Osteocyte (in vitro differentiated cells): ENCODE measurements at places on chromosomes 1 and 21. TPM values are rescaled to one million over a fixed set of nuclear protein-coding genes. Genes with fewer than 3 reads are reported as not detected.

PPIAL4G gene
- total RNA-seq, result not detected in 2 replicates

VWA1 gene
- 15.6 and 17.5 TPM in 2 replicates for total RNA-seq

ADGRB2 gene
- 8.2 and 8.4 TPM in 2 replicates for total RNA-seq

C4BPB gene
- not detected in 2 replicates for total RNA-seq

FBXO42 gene
- 22.2 and 22.8 TPM in 2 replicates for total RNA-seq

LRRIQ3 gene
- total RNA-seq, result 0.16 and 0.86 TPM in 2 replicates

PPFIA4 gene
- 0.63 and 1.4 TPM in 2 replicates for total RNA-seq

MIXL1 gene
- total RNA-seq, result 0.18 TPM in 1 of 2 replicates, not detected in the other

LCE2C gene
- total RNA-seq, result not detected in 2 replicates

NBPF4 gene
- total RNA-seq, result not detected in 2 replicates

VAMP4 gene
- 11.4 and 14.5 TPM in 2 replicates for total RNA-seq

BNIPL gene
- total RNA-seq, result 0.55 and 0.81 TPM in 2 replicates

OR2L13 gene
- not detected in 2 replicates for total RNA-seq

ADAMTS4 gene
- 1.2 TPM in 2 replicates for total RNA-seq

SYCP1 gene
- total RNA-seq, result not detected in 2 replicates

NHLH2 gene
- not detected in 2 replicates for total RNA-seq

WNT9A gene
- total RNA-seq, result 4.8 and 4.9 TPM in 2 replicates

VANGL2 gene
- 16.4 and 17.7 TPM in 2 replicates for total RNA-seq

OR2L2 gene
- 0.08 and 0.13 TPM in 2 replicates for total RNA-seq

CELA3A gene
- not detected in 2 replicates for total RNA-seq

HTR1D gene
- 1.2 and 1.6 TPM in 2 replicates for total RNA-seq

AMY2B gene
- total RNA-seq, result 8.2 and 10.0 TPM in 2 replicates

ASTN1 gene
- total RNA-seq, result not detected in 2 replicates

RSPO1 gene
- not detected in 2 replicates for total RNA-seq

TESK2 gene
- 2.7 and 4.1 TPM in 2 replicates for total RNA-seq

CLCN6 gene
- total RNA-seq, result 27.8 and 30.4 TPM in 2 replicates

CFHR5 gene
- not detected in 2 replicates for total RNA-seq

PADI3 gene
- total RNA-seq, result 0.39 and 0.73 TPM in 2 replicates

B3GALT5 gene
- not detected in 2 replicates for total RNA-seq

SPRR3 gene
- not detected in 2 replicates for total RNA-seq

SLC26A9 gene
- total RNA-seq, result not detected in 2 replicates

FCRL5 gene
- not detected in 2 replicates for total RNA-seq

KCNH1 gene
- 7.3 and 9.4 TPM in 2 replicates for total RNA-seq

HSD3B1 gene
- not detected in 2 replicates for total RNA-seq

NPHS2 gene
- not detected in 2 replicates for total RNA-seq

PRAMEF14 gene
- total RNA-seq, result not detected in 2 replicates

UBASH3A gene
- total RNA-seq, result not detected in 2 replicates

WNT2B gene
- 2.3 TPM in 2 replicates for total RNA-seq
